ENCODE measurements at places on chromosomes 5 and 9.

- DNase-seq = no peak
Observed at GRCh38 chr5:165622864-165623536, 2117.6 kb downstream of the MAT2B start.

GRCh38 chr5:180689071-180689694 lies 39.8 kb upstream of the FLT4 start:
- peak; percentile 49 for DNase-seq

DNA sequence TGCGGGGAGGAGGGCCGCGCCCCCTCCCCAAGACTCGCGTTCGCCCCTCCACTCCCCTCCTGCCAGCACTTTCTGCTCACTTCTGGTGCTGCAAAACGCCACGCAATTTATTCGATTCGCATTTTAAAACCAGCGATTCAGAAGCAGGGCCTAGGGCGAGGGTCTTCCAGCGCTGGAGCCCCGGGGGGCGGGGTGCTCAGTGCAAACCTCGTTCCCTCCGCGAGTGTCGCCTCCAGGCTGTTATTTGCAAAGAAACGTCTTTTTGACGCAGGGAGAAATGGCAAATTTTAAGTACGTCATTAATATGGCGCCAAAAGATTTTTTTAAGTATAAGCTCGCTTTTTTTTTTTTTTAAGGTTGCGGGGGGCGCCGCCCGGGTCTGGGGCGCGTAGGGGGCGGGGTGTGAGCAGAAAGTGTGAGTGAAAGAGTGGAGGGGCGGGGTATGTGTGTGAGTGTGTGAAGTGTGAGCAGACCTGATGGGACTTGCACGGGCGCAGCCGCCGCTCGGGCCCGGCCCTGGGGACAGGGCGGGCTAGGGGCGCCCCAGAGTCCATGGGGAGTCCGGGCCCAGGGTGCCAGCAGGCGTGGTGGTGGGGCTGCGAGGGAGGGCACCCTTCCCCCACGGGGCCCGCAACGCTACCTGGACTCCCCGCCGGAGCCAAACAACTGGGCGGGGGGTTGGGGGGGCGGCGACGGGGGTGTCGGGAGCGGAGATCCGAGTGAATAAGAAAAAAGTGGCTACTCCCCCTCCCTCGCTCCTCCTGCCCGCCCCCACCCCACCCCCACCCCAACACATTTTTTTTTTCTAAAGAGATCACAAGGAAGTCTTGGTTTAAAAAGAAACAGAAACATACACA lies at the start of gene JADE2:
JADE2 (plus strand) TSS at position 845 of the 857 bp plus-strand sequence. CDS start 10,188 bp downstream, outside the sequence.
- DNase-seq = peak; percentile 90

DNA sequence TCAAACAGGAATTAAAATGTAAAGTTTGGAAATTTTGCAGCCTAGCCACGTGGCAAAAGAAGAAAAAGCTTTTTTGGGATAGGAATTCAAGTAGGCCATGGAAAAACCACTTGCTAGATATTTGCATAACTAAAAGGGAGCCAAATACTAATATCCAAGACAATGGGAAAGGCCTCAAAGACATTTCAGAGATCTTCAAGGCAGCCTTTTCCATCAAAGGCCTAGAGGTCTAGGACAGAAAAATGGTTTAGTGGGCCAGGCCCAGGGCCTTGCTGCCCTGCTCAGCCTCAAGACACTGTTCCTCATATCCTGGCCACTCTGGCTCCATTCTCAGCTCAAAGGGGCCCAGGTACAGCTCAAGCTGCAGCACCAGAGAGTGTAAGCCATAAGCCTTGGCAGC lies 265.9 kb upstream of the RPS23 start:
- DNase-seq = no peak

DNA sequence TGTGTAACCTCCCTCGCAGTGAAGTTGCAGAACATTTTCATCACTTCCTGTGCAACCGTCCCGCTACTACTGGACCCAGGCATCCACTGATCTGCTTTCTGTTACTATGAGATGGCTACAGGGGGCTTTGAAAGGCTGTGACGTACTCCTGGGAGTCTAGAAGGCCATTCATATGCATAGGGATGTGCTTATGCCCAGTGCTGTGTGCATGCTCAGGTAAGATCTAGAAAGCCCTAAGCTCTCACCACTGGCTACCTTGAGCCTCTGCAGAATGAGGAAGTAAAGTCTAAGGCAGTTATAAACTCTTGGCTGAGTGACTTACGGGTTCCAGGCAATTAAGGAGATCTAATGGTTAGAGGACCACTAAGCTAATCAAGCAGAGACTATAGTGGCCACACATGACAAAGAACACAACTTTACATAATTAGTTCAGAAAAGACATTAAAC lies 11.8 kb downstream of the HNRNPAB start:
- no peak for DNase-seq

- DNase-seq = no peak
Observed at GRCh38 chr5:65066387-65067146, 297.8 kb downstream of the CWC27 start.

DNA sequence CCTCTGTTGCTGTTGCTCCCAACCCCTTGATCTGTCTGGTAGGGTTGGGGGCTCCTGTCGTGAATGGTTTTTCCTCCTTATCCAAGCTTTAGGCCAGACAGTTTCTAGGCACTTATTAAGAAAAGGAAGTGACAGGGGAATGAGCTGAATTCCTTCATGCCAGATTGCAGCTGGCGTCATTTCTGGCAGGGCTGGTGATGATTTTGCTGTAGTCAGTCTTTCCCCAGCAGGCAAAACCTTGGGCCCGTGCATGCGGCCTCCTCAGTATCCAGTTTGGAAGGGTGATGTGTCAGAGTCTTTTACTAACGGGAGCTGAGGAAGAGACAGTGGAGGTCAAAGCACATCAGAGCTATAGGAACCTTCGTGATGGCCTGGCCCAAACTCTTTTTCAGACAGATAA lies 58.8 kb downstream of the COL27A1 start:
- no peak for DNase-seq

DNA sequence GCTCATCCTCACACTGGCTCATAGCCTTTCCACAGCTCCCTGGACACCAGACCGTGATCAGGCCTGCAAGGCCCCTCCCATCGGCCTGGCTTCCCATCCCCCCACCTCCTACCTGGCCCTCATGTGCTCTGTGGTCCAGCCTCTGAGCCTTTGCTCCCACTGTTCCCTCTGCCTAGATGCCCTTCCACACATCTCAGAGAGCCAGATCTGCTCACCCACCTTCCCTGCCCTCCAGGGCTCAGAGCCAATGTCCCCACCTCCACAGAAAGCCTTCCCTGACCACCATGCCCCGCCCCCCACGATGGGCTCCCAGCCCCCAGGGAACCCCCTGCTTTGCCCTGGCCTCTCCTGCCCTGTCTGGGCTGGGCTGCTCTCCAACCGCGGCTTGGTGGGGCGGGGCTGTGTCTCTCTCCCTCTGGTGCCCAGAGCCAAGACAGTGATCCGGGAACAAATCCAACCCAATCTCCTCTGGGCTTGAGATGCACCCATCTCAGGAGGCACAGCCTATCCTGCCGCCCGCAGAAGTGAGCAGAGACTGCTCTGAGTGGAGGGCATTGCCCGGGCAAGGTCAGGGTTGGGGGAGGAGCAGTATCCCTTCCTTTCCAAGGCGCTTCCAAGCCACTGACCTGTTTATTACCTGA lies 1.6 kb downstream of the NINJ1 start:
- DNase-seq = no peak

DNA sequence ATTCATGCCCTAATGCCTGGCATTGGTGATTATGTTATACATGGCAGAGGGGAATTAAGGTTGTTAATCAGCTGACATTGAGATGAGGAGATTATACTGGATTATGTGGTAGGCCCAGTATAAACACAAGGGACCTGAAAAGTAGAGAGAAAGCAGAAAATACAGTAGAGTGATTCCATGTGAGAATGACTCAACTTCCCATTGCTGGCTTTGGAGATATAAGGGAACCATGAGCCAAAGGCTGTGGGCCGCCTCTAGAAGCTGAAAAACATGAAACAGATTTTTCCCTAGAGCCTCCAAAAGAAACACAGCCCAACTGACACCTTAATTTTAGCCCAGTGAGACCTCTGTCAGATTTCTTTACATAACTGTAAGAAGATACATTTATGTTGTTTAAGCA lies 65.0 kb upstream of the CTXN3 start:
- no peak for DNase-seq

DNA sequence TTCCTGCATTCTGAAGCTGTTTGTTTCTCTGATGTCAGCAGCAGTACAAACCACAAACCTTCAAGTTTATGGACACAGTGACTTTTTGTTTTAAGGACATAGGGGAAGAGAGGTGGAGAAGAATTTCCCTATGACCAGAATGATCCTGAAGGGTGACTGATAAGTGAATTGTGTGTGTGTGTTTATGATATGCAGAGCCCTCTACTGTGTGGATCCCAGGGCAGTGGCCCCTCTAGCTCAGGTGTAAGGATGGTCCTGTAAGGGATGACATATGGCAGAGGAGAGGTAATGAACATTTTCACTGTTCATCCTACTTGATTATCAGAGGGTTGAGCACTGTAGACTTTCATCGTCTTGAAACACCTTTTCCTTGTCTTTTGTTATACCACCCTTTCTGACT lies 30.6 kb upstream of the TMED7 start:
- DNase-seq = no peak

Measured in CD4-positive, alpha-beta T cell treated with Interleukin-15 for 4 hours (primary cell).